Activated CD4-positive, alpha-beta T cell treated with anti-CD3 and anti-CD28 coated beads for 4 hours (primary cell): ENCODE measurements at places on chromosomes 2 and 18.

DNA sequence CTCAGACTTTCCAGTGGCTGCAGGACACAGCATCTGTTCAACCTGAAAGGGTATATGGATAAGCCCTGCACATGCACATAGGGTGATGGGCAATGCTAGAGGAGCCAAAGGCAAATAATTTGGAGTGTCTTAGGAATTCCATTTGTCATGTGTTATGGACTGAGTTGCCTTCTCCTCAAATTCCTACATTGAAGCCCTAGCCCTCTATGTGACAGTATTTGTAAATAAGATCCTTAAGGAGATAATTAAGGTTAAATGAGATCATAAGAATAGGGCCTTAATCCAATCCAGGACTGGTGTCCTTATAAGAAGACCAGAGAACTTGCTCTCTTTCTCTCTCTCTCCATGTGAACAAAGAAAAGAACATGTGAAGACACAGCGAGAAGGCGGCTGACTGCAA, 42.9 kb upstream of the CREG2 start:
- DNase-seq, result no peak

GRCh38 chr2:134335601-134336000, 81.7 kb downstream of the MGAT5 start:
- no peak for DNase-seq

DNA sequence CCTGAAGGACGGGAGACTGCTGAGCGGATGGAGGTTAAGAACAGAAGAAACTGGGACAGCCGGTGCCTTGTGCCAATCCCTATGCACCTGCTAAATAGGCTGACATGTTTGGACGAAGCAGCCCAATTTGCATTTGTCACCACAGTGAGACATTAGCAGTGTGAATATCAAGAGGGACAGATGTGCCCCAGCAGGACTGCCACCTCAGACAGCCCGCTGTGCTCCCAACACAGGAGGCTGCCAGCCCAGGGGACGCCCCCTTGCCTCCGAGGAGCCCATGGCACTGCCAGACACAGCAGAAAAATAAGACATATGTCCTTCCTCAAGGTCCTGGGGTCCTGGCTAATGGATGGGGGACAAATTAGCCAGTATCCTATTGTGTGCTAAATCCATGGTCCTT, 306.7 kb upstream of the POU3F3 start:
- no peak for DNase-seq

- DNase-seq, result no peak
Observed at GRCh38 chr2:214542295-214542694, 131.4 kb downstream of the VWC2L start.

DNA sequence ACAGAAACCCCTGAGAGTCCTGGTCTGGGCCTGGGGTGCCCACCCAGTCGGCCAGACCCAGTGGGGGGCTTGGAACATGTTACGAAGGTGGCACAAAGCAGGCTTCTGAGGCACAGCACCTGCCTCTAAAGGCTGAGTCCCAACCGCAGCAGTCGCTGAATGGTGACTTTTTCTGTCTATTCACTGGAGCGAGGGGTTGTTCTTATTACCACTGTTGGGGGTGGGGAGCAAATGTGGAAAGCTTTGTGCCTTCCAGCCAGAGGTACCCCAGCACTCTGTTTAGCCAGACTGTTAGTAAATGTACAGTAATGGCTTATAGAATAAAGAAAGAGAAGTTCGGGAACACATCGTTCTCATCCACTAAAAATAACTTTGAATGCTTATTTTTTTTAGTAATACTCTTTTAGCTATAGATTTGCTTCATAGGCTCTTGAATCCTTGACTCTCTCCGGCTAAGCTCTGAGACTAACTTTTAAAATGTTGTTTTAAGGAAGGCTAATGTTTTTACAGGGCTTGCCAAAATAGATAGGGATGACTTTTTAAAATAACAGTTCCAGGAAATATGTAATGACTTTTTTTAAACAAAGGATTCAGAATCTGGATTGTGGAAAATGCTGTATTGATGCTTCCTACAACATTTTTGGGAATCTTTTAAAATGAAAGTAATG, 23.4 kb upstream of the PTPN2 start:
- no peak for DNase-seq

DNA sequence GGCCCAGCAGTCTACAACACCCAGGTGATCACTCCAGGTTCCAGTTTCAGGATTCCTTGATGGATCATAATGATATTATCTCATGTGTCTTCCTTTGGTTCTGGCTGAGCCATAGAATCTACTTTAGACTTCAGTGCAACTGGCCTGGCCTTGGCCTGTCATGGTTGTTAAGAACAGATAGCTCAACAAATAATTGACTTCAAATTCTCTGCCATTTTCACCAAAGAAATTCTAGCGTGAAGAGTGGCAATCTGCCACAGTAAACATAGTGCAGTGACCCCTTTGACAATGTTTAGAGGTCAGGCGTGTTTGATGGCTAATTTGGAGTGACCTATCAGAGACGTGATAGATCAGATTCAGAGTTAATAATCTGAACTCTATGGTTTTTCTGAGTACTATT, 50.2 kb upstream of the ZNF385B start:
- no peak for DNase-seq

GRCh38 chr2:224520064-224520463, 65.1 kb downstream of the CUL3 start:
- DNase-seq, result no peak

DNA sequence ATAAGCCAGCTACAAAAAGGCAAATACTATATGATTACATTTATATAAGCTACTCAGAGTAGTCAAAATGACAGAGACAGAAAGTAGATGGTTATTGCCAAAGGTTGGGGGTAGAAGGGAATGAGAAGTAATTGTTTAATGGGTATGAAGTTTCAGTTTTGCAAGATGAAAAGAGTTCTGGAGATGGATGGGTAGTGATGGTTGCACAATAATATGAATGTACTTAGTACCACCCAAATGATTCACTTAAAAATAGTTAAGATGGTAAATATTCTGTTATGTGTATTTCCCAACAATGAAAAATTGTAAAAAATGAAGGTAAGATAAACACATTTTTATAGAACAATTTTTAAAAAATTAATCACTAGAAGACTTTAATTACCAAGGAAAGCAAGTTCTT, 448.4 kb downstream of the ADCYAP1 start:
- no peak for DNase-seq

- no peak for DNase-seq
Observed at GRCh38 chr2:112920923-112921532, 10.1 kb downstream of the IL37 start.

DNA sequence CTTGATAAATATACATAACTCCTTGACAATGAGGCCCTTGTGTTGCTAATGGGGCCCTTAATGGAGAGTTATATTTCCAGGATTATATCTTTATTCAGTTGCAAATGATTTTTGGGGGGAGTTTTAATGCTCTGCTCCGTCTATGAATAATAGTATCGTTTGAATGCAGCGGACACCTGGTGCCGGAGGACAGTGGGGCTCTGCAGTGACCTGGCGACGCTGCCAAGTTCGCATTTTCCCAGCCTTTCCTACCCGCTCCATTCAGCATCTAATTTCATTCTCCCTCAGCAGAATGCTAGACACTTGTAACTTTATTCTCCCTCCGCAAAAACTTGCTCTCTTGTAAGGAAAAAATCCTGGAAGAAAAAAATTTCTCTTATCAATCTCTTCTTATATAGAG, 257.6 kb upstream of the SALL3 start:
- no peak for DNase-seq

GRCh38 chr2:32061973-32062861, 1.1 kb upstream of the SPAST start:
- DNase-seq, result no peak

DNA sequence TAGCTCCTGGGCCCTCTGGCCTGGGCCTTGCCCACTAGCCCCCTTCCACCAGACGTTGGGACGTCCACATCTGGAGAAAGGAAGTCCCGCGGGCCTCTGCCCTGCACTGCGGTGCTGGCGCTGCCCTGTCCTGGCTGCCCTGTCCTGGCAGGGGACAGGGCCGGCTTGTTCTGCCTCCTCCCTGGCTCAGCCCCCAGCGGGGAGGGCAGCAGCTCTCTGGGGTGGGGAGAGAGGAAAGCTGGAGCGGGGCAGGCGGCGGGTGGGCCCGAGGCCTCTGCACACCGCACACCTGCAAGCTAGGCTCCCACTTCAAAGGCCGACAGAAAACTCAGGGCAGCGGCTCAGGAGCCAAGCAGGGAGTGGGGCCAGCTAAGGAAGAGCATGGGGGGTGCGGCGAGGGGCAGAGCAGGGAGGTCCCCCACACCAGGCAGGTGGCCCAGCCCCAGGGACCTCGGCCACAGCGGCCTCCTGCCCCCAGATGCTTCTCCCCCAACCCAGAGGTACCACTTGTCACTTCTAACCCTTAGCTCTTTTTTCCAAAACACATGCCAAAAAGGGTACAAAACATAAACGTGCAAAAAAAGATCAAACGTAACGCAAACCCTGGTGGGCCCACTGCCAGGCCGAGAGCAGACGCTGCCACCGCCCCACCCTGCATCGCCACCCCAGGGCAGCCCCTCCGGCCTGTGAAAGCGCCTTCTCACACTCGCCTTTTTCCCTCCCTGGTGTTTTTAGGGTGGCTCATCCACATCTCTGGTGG, 13.5 kb downstream of the SNED1 start:
- no peak for DNase-seq

DNA sequence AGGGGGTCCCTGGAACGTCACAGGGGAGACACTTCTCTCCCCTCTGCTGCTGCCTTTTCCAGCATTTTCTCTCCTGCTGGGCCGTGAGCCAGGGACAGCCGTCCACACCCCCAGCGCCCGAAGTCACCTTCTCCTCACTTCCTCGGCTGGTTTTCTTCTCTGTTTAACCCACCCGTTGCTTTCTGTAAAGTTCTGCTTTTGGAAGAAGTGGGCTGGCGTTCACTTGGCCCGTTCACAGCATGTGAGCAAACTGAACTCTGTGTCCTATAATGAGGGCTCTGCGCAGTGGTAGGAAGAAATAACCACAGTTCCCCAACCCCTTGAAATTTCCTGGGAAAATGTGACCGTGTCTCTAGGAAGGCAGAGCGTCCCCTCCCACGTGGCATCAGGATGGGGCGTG, 187.0 kb upstream of the HDAC4 start:
- DNase-seq, result no peak

DNA sequence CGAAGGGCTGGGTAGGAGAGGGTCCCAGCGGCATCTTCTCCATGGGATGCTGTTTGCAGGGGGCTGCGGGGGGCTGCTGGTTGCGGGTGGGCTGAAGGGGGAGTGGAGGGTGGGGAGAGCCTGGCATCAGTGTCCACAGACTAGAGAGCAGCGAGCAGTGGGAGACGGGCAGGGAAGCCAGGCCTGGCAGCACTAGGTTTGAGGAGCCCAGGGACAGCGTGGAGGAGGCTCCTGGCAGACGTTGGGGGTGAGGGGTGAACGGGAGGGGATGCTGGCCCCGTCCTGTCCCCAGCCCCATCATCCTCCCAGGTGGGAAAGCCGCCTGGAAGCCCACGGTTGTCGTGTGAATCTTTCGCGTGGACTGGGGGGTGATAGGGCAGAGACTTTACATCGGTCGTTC, 48.2 kb upstream of the TFCP2L1 start:
- DNase-seq, result no peak

DNA sequence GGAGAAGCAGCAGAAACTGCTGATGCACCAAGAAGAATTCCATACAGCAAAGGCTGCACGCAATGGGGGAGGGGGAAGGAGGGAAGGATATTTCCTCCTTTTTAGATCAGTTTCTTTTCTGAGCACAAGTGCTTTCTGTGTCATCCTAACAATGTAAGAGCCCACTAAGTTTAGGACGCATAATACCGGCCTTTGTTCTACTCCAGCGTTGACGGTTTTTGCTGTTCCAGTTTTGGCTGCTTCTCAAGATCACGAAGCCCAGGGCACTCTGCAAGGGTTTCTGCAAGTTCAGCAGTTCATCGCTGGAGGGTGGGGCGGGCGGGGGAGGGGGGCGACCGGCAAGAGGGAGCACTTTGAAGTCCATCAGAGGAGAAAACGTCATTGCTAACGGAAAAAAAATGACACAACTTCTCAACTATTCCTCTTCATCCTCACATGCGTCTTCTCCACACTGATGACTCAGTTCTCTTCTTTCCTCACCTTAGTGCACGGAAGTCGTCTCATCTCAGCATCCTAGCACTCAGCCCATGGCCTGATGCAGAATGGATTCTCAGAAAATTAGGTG, 8.7 kb downstream of the FAM178B start:
- peak; percentile 47 for DNase-seq

DNA sequence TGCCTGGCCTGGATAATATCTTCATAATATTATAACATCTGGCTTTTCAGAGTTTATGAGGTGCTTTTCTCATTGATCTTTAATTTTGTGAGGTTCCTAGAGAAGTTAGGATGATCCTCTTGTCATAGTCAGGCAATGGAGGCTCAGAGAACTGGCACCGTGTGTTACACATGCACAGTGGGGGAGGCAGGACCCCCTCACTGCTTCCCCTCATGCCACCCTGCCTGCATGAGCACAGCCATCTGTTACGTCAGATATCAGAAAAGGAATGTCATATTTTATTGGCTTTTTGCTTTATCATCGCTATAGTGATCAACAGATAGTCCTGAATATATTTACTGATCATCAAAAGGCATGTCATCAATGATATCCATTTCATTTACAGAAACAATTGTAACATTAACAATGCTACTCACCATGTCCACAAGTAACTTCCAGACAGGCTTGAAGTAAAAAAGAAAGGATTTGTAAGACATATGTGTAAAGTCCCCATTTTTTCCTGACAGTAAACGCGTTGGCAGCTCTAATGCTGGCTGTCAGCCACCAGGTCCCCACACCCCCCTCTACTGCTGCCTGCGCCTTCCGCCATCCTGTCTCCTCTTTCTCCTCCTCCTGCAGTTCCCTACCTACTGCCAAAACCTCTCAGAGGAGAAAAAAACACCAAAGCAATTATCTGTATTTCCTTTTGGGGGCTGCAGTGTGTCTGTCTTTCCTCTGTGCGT, 18.8 kb downstream of the ENOSF1 start:
- no peak for DNase-seq
